Dorsolateral prefrontal cortex (tissue), 122 donors: ENCODE measurements at places on chromosomes 11 and 22.

GRCh38 chr11:30458541-30458940 lies 127.6 kb downstream of the MPPED2 start:
- no peak for DNase-seq

- no peak for DNase-seq
Measured at GRCh38 chr11:82845356-82846353, 54.6 kb downstream of the PRCP start.

GRCh38 chr11:57323167-57323854 lies 1.4 kb downstream of the TNKS1BP1 start:
- DNase-seq: no peak

- DNase-seq: no peak
Measured at GRCh38 chr11:97815667-97816066, 1205.1 kb upstream of the CNTN5 start.

GRCh38 chr11:126805870-126806269 lies 194.7 kb downstream of the KIRREL3 start:
- DNase-seq: no peak
